Activated CD4-positive, alpha-beta T cell treated with anti-CD3 and anti-CD28 coated beads, Interleukin-2, amount 50 U/mL, for 1 hour (primary cell): ENCODE measurements at places on chromosomes 16 and 17.

DNA sequence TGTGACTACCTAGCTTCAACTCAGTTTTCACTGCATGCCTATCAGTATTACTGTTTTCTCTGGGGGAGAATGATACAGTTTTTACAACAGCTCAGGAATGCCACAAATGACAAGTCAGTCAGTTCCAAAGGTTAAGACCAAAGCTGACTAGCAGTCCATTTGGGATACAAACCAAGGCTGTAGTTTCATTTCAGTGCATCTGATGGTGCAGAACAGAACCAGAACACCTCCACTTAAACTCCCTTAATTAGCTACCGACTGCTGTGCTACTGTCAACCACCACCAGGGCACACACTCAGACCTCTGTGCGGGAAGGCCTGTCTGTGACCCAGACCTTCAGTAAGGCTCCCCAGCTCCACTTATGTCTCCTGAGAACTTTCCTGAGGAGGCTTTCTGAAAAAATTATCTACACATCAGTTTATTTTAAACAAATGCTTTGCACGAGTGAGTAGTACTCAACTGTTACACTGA, 20.4 kb downstream of the NFE2L1 start:
- no peak for DNase-seq

GRCh38 chr16:55515111-55515510, 6.2 kb downstream of the LPCAT2 start:
- no peak for DNase-seq

DNA sequence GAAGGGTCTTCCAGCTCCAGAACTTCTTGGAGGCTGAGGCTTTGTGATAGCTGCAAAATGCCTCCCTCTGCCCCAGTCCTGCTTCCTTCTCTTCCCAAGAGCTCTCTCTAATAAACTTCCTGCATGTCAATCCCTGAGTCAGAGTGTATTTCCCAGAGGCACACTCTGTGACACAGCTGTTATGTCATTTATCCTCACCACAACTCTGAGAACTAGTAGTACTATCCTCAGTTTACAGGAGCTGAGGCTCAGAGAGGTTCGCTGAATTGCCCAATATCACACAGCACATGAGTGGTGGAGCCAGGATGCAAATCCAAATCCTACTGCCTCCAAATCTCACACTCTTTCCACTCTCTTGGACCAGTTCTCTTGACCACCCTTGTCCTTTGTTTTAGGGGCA, 20.0 kb downstream of the UNC45B start:
- DNase-seq: no peak

DNA sequence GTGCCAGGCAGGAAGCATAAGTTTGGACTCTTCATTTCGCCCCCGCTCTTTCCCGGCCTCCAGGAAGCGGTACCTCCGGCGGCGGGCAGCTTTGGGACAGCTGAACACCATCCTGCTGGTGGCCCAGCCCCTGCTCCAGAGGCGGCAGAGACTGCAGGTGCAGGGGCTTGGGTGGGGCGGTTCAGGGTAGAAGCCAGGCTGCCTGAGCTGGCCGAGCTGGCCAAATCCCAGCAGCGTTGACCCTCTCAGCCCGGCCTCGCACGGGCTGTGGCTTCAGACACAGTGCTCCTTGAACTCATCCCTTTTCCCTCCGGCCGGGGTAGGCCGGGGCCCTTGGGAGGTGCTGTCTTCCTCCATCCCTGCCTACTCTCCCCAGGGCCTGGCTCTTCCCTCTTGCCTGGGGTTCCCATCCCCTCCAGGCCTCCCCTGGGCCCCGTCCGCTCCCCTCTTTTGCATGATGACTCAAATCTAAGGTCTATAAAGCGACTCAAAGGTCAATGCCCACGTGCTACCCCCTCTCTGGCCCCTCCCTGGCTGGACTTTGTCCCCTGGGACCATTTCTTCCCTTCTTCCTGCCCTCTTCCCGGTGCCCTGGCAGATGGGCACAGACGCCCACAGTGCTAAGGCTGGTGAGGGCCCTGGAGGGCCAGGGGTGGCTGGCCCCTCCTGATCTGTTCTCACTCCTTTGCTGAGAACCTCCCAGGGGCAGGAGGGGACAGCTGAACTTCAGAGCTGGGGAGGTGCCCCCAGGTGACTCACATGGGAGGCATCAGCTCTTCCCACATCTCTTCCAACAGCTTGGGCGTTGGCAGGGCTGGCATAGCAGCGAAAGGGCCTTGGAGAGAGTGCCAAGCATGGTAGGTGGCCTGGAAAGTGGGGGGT, 22.7 kb downstream of the MYO15B start:
- DNase-seq: no peak

- no peak for DNase-seq
Observed at GRCh38 chr17:28865946-28866752, 11.3 kb downstream of the ERAL1 start.

- DNase-seq: no peak
Observed at GRCh38 chr17:17144061-17144460, 62.1 kb downstream of the PLD6 start.

GRCh38 chr17:49450735-49451134, 36.1 kb upstream of the PHB1 start:
- no peak for DNase-seq

DNA sequence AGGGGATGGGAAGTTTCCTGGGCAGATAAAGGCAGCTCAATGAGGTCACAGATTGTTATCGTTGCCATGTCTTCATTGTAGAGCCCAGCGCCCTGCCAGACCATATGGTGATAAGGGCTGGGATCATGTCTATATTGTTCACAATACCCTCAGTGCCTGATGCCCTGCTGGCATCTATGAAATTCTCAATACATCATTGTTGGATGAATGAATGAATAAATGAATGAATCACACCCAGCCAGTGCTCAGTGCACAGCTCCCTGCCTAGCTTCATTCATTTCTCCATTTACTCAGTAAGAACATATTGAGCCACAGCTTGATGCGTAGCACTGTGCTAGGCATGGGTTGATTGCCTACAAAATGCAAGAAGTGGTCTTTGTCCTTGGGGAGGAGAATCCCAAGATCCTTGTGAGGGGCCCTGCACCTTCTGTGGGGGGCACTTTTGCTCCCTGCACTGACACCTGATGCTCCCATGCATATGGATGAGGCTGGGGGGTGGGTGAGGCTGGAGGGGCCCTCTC, 29.7 kb downstream of the MRC2 start:
- no peak for DNase-seq

DNA sequence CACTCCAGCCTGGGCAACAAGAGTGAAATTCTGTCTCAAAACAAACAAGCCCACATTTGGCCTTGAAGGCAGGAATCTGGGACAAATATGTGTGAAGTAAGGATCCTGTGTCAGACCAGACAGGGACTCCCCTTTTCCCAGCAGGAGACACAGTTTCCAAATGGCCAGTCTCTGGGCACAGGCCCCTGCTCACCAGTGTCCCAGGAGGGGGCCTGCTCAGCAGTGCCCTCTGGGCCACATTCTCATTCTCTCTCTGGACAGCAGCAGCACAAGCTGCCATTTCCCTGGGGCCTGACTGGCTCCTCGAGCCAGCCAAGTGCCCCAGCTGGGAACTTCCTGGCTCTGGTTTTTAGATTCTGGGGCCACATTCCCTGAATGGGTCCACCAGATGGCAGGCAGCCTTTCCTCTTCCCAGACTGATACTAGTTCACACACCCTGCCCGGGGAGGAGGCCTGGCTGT, 11.7 kb upstream of the MNT start:
- no peak for DNase-seq

GRCh38 chr16:88389191-88389590, 6.4 kb downstream of the ZNF469 start:
- no peak for DNase-seq

DNA sequence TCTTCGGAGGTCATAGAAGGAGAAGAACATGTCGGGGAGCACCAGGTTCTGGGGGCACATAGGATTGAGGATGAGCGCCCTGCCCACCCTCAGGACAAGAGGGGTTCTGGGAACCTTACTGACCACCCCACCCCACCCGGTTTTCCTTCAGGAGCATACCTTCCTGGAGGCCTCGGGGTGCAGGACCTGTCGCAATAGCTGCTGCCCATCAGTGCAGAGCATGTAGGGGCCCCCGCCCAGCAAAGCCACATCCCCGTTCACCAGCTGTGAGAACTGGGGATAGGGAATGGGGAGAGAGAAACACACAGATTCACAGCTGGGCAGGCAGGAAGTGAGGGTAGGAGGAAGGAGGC, 2.1 kb downstream of the ESRP2 start:
- DNase-seq: no peak

DNA sequence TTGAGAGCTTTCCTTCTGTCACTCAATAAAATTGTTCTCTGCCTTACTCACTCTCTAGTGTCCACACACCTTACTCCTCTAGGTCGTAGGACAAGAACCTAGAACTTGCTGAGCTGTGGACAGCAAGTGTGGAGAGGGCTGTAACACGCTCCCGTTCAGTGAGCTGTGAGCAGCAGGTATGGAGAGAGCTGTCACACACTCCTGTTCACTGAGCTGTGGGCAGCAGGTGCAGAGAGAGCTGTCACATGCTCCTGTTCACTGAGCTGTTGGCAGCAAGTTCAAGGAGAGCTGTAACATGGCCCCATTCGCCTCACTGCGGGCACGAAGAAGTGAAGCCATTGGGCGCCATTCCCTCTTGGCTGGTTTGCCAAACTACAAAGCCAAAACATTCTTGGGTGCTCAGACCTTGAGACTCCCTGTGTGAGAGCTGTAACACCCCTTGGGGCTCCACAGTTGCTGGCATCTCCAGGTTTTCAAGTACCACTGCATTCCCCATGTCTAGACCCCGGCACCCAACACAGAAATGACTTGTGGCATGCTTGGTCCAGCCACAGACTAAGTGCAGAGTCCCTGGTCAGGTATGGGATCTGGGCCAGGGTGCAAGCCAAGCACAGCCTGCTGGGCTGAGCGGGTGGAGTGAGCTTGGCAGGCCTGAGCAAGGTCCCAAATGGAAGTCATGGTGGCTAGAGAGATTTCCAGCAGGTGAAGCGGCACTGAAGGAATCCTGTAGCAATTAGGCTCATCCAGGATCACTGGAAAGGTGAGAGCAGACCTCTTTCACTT, 608.0 kb upstream of the CDH8 start:
- no peak for DNase-seq

- DNase-seq: no peak
Observed at GRCh38 chr16:13517841-13518240, 402.1 kb upstream of the ERCC4 start.

GRCh38 chr17:46742565-46743270, 75.8 kb downstream of the WNT3 start:
- DNase-seq: no peak

DNA sequence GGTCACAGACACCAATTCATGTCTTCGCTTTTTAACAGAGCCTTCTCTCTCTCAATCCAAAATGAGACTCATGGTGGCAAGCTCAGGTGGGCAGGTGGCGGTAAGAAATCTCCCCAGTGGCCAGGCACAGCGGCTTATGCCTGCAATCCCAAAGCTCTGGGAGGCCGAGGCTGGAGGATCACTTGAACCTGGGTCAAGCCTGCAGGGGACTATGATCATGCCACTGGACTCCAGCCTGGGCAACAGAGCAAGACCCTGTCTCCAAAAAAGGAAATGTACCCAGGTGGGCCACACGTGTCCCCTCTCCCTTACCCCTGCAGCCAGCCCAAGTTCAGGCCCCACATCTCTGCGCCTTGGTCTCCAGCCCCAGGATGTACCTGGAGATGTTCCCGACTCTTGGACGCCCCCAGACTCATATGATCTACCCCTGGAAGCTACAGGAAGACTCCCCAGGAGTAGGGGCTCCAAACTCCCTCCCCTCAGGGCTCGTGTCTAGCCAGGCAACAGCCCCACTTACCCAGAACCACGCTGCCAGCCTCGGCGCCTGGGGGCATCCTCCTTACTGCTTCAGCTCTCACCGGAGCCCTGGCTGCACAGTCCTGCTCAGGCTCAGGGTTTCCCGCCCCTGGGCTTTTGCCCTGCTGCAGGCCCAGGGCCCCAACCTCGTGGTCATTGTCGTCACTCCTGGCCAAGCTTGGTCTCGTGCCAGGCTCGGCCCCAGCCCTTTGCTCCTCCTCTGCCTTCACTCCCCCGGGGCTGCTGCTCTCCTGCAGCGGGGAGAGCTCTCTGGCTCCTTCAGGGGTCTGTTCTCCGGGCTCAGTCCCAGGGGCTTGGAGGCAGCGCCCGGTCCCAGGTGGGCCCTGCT, 16.2 kb downstream of the MYLK3 start:
- DNase-seq: no peak

DNA sequence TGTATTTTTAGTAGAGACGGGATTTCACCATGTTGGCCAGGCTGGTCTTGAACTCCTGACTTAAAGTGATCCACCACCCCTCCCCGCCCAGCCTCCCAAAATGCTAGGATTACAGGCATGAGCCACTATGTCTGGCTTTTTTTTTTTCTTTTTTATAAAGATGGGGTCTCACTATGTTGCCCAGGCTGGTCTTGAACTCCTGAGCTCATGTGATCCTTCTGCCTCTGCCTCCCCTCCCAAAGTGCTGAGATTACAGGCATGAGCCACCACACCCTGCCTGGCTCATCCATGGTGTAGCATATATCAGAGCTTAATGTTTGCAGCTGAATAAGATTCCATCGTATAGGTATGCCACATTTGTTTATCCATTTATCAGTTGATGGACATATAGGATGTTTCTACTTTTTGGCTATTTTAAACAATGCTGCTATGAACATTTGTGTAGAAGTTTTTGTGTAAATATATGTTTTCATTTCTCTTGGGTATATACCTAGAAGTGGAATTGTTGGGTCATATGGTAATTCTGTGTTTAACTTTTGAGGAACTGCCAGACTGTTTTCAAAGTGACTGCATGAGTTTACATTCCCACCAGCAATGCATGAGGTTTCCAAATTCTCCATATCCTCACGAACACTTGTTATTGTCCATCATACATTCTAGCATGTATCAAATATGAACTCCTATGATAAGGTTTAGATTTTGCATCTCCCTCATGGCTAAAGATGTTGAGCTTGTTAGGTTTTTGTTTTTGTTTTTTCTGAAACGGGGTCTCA, 55.7 kb upstream of the HAS3 start:
- no peak for DNase-seq

DNA sequence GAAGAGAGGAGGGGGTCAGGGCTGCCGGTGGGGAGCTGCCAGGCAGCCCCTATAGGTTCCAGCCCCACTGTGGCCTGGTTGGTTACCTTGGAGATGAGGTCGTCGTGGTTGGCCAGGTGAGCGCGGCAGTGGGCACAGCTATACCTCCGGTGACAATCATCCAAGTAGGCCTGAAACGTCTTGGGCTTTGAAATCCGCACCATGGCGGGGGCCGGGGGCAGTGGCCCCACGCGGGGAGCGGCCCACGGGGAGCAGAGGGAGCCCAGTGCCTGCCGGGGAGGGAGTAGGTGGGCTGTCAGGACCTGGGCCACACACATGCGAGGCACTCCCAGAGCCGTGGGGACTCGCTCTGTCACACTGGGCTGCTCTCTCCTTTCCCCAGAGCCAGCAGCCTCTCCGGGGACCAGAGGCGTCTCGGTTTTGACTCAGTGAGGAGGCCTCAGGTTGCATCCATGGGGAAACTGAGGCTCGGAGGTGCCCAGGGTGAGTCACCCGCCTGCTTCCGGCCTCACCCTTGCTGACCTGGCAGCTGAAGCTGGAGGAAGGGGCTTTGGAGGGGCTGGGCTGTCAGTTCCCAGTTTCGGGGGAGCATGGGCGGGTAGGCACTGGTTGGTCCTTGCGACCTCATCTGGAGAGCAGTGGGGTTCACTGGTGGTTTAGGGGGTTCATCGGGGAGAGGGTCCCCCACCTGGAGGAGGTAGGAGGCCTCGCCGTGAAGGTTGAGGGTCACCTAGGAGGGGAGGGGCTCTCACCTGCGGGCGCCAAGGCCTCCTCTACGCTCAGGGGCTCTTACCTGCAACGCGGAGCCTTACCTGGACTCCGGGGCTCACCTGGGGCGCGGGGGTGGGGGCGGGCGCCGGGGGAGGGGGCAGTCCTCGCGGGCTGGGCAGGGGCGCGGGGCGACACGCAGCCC, 591 bp downstream of the YPEL3 start:
- DNase-seq: peak; percentile 23
